ENCODE measurements at places on chromosomes 1 and 21.

GRCh38 chr1:183733715-183734114 lies 71.2 kb upstream of the RGL1 start:
- DNase-seq, result no peak

GRCh38 chr1:11062965-11063401 lies 3.2 kb upstream of the SRM start:
- no peak for DNase-seq

GRCh38 chr1:12001249-12001917 lies 17.9 kb upstream of the MIIP start:
- no peak for DNase-seq

DNA sequence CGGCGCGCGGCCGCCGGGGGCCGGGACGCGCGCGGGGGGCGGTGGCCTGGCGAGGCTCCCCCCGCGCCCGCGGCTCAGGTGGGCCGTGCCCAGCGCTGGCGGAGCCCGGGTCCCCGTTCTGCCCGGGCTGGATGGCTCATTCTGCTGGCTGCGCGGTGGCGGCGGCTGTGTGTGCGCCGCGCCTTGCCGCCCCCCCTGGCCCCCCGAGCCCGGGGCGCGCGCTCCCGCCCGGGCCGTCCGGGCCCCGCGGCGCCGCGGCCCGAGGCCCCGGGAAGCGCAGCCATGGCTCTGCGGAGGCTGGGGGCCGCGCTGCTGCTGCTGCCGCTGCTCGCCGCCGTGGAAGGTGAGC lies at the start of gene EPHB2:
Gene EPHB2 (plus strand): TSS at position 139 of the 349 bp plus-strand sequence. CDS start 144 bp downstream, at position 283.
- no peak for DNase-seq

GRCh38 chr1:17617787-17618557 lies 78.5 kb downstream of the ARHGEF10L start:
- DNase-seq, result peak; percentile 71

GRCh38 chr1:55474168-55474786 lies 259.1 kb upstream of the USP24 start:
- no peak for DNase-seq

GRCh38 chr1:150555198-150555970 lies 6.2 kb downstream of the ADAMTSL4 start:
- DNase-seq, result no peak

- DNase-seq, result no peak
Observed at GRCh38 chr1:31865728-31866449, 50.1 kb upstream of the SPOCD1 start.

DNA sequence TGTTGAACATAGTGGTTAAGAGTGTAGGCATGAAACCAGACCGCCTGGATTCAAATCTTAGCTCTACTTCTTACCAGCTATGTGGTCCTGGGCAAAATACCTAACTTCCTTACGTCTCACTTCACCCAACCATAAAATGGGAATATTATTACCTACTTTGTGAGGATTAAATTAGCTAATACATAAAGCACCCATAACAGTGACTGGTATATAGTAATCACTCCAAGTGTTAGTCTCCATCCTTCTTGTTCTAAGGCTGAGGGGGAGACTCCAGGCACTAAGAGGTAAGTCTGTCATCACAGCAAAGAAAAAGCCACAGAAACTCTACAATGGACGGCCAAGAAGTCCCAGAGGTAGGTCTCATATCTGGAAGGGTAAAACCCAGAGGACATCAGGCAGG lies 2.8 kb downstream of the SMG5 start:
- DNase-seq, result no peak

DNA sequence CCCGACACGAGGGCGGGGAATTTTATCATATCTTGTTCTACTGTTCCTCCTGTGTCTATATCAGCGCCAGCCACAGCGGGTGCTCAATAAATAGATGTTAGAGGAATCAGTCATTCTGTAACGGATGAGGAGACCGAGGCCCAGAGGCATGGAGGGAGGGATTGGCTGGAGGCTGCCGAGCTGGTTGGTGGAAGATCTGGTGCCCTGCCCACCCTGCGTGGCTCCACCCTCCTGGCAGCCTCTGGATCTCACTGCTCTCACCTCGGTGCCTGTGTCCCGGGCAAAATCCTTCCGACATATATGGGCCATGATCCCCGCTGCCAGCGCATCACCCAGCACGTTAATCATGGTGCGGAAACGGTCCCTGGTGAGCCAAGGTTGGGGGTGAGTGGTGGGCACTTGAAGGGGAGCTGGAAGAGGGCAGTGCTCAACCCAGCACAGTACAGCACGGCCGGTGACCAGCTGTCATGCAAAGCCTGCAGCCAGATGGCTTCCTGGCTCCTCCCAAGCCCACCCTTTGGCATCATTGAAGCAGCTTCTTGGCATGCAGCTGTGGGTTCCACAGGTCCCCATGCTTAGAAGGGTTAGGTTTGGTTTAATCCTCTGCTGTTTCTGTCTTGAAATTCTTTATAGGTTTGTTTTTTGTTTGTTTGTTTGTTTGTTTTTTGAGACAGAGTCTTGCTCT lies 26.7 kb downstream of the PODN start:
- no peak for DNase-seq

- no peak for DNase-seq
Observed at GRCh38 chr1:98232678-98233077, 311.8 kb upstream of the DPYD start.

DNA sequence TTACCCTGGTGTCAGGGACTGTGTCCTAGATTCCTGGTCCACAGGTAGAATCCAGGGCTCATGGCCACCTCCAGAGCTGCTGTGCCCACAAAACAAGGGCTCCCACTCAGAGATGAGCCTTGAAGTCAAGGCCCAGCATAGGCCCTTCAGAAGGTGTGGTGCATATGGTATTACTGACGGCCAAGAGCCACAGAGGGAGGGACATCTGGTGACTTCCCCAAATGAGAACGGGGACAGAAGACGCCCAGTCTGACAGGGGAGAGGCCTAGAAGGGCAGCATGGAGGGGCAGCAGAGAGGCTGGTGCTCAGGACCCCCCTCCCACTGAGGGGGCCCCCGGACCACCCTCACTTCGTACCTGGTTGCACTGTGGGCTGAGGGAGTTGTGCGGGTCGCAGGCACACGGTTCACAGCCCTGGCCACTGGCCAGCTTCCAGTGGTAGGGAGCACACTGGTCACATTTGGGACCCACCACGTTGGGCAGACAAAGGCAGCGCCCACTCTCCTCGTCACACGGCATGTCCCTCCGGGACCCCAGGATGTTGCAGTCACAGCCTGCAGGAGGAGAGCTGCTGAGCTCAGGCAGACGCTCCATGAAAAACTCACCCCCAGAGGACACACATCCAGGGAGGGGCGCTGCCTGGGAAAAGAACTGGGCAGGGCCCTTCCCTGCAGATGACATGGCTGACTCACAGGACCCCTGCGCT lies 25.0 kb downstream of the LAMB3 start:
- no peak for DNase-seq

DNA sequence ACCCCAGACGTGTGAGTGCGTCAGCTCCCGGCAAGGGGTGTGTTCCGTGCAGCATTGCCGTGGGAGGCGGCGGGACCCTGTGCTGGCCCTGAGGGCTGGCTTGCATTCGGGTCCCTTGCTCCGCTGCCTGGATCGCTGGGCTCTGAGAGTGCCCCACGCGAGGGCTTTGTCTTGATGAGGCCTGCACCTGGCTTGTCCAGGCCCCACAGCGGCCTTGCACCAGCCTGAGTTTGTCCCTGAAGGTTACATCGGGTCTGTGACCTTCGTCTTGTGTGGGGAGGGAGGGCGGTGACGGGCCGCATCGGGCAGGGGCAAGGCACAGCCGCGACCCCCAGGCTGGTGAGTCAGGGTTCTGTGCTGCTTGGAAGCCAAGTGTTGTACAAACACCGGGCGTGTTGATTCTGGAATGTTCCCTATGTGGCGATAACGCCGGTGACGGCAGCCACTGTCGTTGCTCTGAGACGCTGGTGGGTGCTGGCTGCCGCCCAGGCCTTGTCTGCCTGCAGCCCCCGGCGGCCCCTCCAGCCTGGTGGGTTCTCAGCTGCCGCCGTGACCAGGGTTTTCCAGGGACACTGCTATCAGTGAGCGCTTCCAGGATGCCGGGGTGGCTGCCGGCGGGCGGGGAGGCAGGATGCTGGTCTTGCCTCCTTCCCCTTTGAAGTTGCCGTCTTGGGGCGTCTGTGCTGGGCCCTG lies 42.9 kb downstream of the SLX9 start:
- peak; percentile 77 for DNase-seq

GRCh38 chr1:15836772-15837669 lies 10.5 kb upstream of the SPEN start:
- DNase-seq, result no peak

GRCh38 chr1:200323856-200324400 lies 85.9 kb downstream of the ZNF281 start:
- no peak for DNase-seq

GRCh38 chr1:64093941-64094340 lies 109.5 kb upstream of the UBE2U start:
- no peak for DNase-seq

GRCh38 chr1:240174734-240175133 lies 83.1 kb downstream of the FMN2 start:
- no peak for DNase-seq

GRCh38 chr1:236127045-236127444 lies 15.3 kb upstream of the GPR137B start:
- no peak for DNase-seq

- DNase-seq, result no peak
Observed at GRCh38 chr1:2031546-2032540, 12.7 kb downstream of the GABRD start.

GRCh38 chr21:42986125-42986783 lies 11.9 kb downstream of the PKNOX1 start:
- no peak for DNase-seq

GRCh38 chr1:198234520-198235251 lies 77.9 kb downstream of the NEK7 start:
- DNase-seq, result no peak

DNA sequence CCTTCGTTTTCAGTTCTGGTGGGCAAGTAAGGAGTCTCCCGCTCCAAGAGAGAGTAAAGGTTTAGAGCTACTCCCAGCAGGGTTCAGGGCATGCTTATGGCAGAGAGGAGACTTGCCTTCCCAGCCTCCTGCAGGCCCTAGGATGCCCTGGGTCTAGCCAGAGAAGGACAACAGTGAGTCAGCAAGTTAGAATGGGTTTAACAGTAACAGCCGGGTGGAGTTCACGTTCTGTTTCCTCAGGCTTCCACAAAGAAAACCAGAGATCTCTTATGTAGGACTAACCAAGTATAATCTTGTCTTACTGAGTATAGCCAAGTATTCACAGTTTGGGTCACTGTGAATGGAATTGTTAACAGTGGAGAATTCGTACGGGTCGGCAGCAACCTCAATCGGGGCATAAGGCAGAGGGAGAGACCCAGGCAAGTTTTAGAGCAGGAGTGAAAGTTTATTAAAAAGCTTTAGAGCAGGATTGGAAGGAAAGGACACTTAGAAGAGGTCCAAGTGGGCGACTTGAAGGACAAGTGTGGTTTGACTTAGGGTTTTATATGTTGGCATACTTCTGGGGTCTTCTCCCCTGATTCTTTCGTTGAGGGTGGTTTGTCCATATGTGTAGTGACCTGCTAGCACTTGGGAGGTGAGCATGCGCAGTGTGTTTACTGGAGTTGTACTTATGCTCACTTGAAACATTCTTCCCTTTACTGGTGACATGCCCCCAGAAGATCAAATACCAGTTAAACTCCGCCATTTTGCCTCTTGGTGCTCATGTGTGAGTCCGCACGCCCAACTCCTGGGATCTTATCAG lies 4.5 kb downstream of the OVAAL start:
- DNase-seq, result no peak

DNA sequence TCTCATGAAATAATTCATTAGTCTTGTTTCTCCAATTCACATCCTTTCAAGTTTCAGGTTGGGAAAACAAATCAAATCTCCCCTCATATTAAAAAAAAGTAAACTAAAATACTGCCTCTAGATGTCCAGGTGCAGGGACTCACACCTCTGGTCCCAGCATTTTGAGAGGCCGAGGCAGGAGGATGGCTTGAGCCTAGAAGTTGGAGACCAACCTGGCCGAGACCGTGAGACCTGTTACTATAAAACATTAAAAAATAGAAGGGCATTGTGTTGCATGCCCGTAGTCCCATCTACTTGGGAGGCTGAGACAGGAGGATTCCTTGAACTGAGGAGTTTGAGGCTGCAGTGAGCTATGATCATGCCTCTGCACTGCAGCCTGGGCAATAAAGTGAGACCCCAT lies 61.9 kb downstream of the ST6GALNAC5 start:
- DNase-seq, result no peak

DNA sequence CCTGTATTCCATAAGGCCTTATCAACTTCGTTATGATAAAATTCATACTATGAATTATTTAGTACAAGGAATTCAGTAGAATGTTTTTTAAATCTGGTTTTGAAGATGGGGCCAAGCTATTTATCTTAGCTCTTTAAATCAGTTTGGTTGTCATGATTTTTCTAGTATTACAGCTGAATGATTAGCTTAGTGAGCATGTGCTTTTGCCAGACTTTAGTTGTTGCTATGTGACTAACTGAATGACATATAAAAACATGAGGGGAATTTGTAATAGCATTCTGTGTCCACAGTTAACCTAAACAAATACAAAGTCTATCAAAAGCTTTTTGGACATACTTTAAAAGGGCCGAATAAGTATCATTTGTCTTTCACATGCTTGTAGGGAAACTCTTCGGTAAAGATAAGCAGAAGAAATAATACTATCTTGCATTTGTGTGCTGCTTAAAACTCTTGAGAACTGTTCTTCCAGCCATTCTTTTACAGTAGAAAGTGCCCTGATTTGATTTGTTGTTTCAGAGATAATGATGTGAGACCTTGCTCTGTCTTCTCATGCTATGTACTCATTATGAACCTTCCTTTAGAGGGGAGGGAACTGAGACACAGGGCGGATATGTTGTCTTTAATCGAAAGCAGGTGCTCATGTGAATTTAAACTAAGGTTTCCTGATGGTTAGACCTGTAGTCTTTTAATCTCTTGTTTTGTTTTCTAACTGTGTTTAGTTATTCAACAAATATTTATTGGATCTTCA lies 18.8 kb downstream of the NEK7 start:
- DNase-seq, result no peak

DNA sequence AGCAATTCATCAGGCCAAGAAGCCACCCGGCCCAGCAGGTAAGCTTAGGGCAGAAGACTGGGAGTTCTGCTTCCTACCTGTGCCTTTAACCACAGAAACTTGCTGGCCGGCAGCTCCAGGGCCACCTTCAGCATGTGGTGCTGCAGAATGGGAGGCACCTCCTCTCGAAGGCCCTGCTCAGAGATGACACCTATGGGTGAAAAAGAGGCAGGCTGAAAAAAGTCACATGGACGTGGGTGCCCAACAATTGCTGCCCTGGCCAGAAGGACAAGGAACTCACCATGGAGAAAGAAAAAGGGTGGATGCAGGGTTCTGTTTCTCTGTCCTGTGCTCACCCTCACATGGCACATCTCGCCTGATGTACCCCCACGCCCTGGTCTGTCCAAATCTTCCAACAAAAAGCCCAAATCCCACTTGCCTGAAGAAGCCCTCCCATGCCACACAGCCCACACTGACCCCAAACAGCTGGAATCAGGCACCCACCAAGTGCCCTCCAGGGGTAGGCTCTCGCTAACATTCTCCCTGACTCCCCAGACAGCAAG lies 33.0 kb downstream of the URB1 start:
- DNase-seq, result no peak

DNA sequence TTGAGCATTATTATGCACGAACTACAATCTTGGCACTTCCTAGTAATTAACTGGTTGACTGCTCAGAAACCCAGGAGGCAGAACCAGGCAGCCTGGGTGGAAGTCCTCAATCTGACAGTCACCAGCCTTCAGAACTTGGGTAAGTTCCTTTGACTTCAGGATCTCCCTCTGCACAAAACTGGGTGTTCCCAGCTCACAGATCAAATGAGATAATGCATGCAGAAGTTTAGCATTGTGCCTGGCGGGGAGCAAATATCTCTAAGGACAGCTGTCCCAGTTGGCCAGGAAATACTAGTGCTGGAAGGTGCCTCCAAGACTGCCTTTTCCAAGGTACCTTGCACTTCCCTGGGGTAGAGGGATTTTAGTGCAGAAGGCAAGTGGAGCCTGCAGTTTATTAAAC lies 294.8 kb downstream of the PCP4 start:
- DNase-seq, result no peak

GRCh38 chr1:18010945-18011344 lies 96.7 kb upstream of the IGSF21 start:
- no peak for DNase-seq
